Activated CD4-positive, alpha-beta T cell treated with anti-CD3 and anti-CD28 coated beads, Interleukin-2, amount 50 U/mL, for 16 hours (primary cell): ENCODE measurements at places on chromosomes 1 and 21.

- DNase-seq = no peak
Observed at GRCh38 chr1:93448983-93449804, 1.3 kb downstream of the FNBP1L start.

- DNase-seq = no peak
Observed at GRCh38 chr1:67880056-67880601, 46.9 kb upstream of the GNG12 start.

- peak; percentile 5 for DNase-seq
Observed at GRCh38 chr1:7265771-7266371, 480.6 kb downstream of the CAMTA1 start.

GRCh38 chr1:74726063-74726462, 6.8 kb downstream of the CRYZ start:
- no peak for DNase-seq

DNA sequence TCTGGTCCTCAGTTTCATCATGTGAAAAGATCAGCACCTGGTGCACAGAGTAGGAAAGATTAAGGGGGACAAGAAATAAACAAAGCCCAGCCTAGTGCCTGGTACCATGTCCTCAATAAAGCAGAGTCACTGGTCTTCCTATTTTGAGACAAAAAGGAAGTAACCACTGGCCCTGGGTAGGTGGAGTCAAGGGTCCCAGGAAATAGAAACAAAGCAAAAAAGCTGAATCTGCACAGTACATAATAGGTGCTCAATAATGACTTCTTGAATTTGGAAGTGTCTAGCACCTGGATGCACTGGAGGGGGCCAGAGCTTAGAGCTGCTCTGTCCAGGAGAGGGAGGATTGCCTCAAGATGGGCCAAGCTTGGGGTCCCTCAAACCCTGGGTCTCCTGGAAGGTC, 1.9 kb upstream of the EPHB2 start:
- DNase-seq = no peak

GRCh38 chr1:33387625-33388024, 43.3 kb downstream of the PHC2 start:
- no peak for DNase-seq

DNA sequence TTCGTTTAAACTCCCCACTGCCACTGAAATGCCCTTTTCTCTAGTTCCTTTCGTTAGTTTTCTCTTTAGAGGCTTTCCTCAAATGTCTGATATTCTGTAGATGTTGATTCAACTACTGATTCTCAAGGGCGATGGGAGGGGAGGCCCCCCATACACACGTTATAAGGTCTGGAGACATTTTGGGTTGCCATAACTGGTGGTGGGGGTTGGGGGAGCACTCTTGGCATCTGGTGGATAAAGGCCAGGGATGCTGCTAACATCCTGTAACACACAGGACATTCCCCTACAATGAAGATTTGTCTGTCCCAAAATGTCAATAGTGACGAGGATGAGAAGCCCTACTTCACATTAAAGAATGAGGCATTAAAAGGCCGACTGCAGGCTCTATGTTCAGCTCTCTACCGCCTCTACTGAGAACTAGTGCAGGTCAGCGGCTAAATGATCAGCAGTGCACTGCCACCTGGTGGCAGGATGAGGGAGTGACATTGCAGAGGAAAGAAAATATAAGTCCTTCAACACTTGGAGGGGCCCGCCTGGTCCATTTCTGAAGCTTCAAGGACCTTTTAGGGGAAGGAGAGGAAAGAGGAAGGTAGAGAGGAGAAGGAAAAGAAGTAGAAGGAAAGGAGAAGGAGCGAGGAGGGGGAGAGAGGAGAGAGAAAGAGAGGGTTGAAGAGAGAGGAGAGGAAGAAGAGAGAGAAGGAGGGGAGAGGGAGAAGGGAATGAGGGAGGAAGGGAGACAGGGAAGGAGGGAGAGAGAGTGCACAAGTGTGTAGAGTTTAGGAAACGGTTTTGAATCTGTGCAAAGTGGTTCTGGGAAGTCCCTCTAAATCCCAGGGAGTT, 29.4 kb downstream of the ALG14 start:
- peak; percentile 78 for DNase-seq

GRCh38 chr1:14254251-14254650, 344.2 kb upstream of the KAZN start:
- DNase-seq = no peak

- DNase-seq = no peak
Observed at GRCh38 chr1:29800522-29800956, 564.2 kb downstream of the PTPRU start.

DNA sequence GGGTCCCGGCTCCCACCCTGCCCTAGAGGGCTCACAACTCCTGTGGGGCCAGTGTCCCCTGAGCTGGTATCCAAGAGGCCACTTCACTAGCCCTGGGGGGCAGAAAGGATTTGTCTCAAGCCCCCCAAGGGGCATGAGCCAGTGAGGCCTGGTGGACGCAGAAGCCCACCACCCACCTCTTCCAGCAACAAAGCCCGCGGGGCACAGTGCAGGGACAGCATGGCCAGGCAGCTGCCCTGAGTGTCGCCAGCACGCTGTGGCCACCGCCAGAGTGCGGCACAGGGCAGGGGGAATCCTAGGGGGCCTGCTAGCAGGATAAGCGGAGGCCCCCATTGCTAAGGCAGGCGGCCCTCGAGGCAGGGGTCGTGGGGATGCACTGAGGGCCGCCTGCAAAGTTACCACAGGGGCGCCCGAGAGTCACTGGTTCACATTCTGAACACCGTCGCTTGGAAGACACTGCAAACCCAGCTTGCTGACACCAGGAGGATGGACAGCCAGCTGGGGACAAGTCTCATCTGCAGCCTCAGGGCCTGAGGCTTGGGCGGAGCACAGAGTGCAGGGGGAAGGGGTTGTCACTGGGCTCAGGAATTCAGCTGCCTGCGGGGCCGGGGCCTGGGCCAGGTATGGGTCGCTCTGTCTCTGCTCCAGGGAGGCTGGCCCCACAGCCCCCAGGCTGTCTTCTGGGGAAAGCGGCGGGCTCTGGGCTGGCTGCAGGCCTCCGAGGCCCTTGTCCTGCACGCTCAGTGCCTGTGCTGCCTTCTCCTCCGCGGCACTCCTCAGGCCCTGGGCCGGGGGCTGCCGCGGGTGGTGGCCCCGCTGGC, 26.8 kb downstream of the SLC19A1 start:
- DNase-seq = no peak

DNA sequence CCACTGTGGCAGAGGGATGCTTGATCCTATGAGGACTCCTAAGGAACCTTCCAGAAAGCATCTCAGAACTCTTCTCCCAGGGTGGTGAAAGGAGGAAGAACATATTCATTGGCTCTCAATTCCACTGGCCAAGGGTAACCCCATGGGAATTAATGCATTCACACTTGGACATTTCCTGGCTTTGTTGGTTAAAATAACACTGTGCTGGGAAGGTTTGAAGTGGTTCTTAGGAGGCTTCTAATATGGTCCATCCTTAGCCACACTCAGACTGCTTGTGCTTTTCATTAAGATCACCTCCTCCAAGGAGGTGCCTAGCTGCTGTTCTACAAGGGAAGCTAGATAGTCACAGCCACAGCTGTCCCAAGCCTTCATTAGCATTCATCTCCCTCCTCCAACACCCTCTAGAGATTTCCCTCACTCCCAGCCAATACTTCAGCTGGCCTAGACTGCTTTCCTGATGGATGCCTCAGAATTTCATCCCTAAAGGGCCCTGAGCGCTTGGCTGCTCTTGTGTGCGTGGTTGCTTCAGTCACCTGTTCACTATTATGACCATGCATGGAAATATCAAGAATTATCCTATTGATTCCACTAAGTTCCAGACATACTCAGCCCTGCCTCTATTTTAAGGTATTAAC, 544.4 kb downstream of the PLPP3 start:
- no peak for DNase-seq

DNA sequence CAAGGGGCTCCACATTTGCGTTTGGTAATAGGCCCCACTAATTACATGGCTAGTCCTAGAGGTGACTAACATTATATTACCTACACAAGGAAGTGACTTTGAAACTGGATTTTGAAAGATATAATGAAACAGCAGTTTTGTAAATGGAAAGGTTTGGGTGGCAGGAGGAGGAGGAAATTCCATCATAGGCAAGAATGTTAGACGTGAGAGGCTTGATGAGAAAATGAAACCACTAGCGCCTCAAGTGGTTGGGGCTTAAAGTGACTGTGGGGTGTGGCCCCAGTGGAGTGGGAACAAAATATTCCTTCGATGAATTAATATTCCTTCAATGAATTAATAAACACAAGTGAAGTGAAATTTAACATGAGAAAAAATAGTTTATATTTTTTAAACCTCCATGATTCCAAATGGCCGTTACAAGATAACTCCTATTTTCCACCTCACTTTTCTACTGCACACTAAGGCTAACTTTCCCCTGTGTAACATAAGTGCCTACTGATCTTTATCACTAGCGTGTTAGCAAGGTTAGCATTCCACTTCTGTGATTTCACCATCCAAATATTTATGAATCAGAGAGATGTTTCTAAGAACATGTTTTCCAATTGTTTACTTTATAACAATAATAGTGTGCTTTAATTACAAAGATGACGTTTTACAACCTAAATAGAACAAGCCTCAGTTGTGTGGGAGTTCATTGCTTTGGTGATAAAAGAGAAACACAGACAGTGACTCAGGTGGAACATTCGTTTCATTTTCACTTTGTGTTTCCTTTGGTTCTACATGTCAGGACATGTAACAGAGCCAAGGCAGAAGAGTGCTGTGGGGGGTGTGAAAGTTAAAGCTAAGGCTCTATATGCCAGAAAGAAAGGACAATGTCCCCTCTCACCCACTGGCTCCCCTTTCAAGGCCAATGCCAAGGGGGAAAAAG, 12.5 kb upstream of the ATF3 start:
- DNase-seq = peak; percentile 84

DNA sequence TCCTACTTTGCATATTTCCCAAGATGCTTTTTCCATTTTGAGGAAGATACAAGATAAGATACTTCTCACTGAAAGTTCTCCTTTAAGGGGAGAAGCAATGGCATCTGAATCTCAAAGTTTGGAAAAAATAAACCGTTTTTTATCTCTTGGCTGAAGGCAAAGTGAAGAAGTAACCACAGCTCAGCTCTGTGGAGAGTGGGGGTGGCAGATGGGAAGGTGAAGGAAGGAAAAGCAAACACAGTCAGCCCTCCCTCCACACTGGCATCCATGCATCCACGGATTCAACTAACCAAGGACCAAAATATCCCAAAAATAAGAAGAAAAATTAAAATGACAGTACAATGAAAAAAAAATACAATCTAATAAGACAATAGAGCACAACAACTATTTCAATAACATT, 211.1 kb downstream of the RGS7 start:
- no peak for DNase-seq

DNA sequence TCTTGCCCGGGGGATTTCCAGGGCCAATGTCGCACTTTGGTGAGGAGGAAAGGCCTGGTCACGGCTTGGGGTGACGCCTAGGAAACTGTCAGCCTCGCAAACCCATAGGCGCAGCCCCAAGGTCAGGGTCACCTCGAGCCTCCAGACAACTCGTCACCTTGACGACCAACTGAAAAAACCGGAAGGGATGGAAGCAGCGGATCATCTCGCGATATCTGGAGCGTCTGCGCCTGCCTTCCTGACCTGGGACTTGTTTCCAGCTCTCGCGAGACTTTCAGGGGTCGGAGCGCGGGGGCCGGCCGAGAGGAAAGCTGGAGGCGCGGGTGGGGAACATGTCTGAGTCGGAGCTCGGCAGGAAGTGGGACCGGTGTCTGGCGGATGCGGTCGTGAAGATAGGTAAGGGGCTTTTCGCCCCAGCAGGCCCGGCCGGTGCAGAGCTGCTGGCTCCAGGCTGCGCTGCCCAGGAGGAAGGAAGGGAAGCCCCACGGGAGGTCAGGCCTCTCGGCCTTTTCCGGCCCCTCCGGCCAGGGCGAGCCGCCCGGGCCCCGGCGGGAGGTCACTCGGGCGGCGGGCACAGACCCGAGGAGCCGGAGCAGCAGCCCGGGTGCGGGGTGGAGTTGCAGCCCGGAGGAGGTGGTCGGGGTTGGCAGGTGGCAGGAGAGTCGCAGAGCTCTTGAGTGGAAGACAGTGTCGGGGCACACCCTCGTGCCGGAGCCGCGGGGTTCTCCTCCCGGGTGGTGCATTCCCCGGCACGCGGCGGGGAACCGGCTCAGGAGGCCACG, 47.2 kb upstream of the NBL1 start:
- DNase-seq = peak; percentile 99
